ENCODE measurements at places on chromosomes 5 and 9.

DNA sequence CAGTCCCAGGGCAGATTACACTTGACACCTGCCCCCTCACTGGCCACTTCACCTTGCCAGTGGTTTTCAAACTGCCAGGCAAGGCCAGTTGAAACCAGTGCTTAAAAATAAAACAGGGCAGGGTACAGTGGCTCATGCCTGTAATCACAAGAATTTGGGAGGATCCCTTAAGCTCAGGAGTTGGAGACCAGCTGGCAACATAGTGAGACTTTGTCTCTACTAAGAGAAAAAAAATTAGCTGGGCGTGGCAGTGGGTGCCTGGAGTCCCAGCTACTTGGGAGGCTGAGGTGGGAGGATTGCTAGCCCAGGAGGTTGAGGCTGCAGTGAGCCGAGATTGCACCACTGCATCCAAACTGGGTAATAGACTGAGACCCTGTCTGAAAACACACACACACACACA is 58.1 kb downstream of the ROPN1L start:
- DNase-seq: no peak

DNA sequence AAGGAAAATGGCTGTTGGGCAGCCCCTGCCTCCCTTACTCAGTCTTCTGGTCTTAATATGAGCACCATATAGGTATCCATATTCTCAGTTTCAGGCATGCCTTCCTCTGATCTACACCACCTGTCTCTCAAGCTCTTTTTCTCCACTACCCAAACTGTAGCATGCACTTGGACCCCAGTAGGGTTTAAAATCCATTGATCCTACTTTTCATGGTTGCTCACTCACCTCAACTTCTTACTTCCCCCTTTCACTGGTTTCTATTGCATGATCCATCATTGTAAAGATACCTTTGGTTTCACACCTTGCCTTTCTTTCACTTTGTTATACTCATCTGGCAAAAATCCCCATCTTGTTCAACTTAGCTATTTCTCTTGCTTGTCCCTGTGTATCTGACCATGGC is 159.4 kb downstream of the KDM4C start:
- DNase-seq: no peak

GRCh38 chr5:641331-641765 is 29.2 kb downstream of the CEP72 start:
- DNase-seq: no peak

GRCh38 chr5:93653716-93654115 is 70.7 kb downstream of the NR2F1 start:
- no peak for DNase-seq

GRCh38 chr5:1058988-1059883 is 50.6 kb downstream of the NKD2 start:
- DNase-seq: no peak

DNA sequence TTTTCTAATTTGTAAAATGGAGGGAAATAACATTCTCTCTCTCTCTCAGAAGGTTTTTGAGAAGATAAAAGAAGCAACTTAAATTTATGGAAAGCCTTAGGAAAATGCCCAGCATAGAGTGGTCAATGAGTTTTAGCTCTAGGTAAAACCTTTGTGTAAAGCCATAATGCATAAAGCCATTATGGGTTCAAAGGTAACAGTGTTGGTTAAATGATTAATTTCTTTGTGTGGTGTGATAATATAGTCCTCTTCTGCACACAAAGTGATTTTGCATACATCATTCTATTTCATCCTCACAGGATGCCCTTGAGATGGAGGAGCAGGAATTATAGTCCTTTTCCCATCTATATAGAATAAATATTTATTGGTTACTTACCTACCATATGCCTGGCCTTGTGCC is 602.9 kb downstream of the CSNK1G3 start:
- no peak for DNase-seq

DNA sequence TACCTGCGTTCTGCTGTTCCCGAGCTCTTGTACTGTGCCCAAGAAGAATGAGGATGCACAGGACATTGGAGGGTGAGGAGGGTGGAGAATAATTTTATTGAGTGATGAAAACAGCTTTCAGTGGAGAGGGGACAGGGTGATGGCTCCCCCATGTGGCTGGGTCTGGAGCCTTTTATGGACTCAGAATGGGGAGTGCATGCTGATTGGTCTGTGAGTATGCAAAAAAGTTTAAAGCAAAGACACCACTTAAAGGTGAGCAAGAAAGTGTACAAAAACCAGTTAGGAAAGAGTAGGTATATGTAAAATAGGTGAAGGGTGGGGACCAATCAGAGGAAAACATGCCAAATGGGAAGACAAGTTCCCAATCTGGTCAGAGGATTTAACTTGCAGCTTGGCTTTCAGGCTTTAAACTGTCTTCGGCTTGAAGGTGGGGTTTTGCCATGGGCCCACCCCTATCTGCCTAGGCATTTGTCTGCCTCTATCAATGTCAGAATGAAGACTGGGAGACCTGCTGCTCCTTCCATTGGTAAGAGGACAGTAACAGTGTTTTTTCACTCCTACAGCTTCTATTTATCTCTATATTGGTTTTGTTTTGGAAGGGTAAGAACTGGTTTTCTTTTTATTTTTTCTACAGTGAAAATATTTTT is 118.0 kb upstream of the RAI14 start:
- DNase-seq: no peak

GRCh38 chr5:55577353-55578060 is 42.7 kb upstream of the PLPP1 start:
- DNase-seq: no peak

DNA sequence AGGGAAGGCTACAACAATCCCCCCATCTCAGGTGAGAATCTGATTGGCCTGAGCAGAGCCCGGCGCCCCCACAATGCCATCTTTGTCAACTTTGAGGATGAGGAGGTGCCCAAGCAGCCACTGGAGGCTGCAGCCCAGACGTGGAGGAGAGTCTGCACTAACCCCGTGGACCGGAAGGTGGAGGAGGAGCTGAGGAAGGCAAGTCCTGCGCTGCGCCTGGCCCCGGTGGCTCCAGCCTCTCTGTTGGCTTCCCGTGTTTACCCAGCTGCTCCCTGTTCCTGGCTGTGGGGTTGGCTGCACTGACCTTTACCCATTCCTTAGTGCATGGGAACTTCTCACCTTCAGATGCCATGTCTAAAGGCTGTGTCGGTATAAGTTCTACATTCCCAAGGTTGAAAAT is 11.0 kb upstream of the CEL start:
- no peak for DNase-seq

- DNase-seq: no peak
Measured at GRCh38 chr5:84113246-84114105, 271.2 kb downstream of the EDIL3 start.

GRCh38 chr5:160657622-160658458 is 194.2 kb downstream of the ATP10B start:
- DNase-seq: no peak

DNA sequence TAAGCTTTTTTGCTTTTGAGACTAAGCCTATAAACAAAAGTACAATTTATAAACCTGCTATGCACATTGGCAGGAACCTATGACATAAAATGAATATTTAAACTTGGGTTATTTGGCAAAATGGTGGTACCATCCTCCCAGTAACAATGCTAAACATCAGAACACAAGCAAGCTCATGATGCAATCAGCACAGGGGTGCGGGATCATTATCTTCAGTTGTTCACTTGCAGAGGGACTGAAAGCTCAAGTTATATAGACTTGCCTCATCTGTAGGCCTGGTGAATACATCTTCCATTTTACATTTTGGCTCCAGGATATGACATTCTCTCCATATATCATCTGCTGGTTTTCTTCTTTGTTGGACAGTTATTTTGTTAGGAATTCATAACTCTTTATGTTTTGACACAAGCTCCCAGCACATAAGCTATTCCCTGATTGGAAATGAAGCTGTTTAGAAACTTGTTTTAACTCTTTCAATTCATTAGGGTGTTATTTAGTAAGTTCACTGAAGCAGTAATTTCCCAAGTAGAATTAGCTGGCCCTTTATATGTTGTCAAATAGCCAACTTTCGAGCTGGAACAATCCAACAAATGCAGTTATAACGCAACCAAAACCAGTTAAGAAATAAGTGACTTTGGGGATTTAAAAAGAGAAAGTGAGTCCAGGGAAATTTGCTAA is 124.7 kb upstream of the LIFR start:
- DNase-seq: no peak

DNA sequence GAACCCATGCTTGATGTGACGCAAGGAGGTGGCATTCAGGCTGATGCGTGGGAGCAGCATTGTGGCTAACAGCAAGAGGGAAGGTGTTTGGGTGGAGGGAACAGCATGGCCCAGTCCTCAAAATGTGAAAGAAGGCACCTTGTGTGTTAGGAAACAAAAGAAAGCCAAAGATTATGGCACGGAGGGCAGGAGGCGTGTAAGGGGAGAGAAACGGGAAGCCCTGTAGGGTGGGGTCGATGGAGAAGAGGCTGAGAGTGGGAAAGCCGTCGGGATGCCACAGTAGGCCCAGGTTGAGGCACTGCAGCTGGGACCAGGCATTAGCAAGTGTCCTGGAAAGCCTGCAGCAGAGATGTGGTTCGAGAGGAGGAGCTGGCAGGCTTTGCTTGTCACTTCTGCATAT is 241.1 kb downstream of the GADD45G start:
- DNase-seq: no peak

GRCh38 chr9:74742191-74742790 is 145.4 kb downstream of the TRPM6 start:
- DNase-seq: no peak

DNA sequence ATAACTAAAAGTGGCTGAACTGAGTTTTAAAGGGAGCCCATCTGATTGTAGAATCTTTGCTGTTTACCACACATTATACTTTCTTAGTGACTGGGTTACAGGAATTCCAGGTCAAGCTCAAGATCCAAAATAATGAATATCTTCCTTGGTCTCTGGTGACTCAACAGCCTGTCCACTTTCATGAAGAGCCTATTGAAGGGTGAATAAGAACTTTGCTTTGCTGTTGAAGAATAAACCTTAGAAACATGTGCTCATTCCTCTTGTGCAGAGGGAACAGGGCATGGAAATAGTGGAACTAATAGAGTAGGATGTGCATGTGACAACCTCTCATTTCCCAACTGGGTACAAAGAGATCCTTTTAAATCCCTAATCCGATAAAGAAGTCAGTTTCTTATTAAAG is 21.4 kb downstream of the ALDH1A1 start:
- DNase-seq: no peak

DNA sequence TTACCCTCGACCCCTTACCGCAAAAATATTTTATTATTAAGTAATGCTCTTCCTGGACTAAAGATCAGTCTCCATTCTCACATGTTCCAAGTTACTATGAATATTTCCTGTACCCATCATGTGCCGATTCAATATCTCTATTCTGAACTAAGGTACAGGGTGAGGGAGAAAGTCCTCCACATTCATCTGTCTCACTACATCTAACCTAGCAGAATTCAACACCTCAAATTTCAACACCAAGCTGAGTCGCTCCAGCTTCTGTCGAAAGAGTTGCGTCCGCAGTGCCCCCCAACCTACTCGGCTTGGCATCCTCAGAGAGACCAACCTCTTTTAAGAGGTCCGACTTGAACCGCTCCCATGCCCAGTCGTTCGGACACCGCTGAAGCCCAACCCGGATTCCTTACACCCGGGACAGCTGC is 1.0 kb downstream of the CERT1 start:
- DNase-seq: peak; percentile 50

DNA sequence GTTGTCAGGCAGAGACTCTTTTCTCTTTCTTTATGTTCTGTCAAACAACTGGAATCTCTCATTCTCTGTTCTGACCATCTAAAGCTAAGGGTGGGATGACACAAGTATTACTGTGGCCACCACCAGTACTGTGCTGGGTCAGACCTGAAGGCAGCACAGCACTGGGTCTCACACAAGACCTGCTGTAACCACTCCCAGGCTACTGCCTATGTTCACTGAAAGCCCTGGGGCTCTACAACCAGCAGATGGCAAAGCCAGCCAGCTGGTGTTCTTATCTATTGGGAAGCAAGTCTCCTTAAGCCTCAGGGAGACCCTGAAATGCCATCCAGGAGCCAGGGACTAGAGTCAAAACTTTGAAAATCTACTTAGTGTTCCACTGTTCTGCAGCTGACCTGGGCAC is 189.5 kb downstream of the SLCO4C1 start:
- DNase-seq: no peak

DNA sequence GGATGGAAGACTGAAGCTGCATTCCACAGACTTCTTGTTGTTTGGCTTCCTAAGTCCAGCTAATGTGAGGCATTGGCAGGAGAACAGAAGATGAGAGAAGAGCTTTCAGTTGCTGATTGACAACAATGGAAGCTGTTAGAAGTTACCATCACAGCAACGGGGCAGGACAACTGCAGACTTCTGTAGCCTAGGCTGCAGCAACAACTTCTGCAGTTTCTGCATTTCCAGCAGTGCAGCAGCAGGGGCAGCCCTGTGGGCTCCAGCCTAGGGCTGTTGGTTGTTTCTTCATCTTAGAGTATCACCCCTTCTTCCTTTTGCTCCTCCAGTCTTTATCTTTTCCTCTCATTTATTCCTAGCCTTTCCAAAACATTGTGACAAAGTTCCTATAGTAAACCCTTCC is 528.8 kb upstream of the PTGER4 start:
- no peak for DNase-seq

DNA sequence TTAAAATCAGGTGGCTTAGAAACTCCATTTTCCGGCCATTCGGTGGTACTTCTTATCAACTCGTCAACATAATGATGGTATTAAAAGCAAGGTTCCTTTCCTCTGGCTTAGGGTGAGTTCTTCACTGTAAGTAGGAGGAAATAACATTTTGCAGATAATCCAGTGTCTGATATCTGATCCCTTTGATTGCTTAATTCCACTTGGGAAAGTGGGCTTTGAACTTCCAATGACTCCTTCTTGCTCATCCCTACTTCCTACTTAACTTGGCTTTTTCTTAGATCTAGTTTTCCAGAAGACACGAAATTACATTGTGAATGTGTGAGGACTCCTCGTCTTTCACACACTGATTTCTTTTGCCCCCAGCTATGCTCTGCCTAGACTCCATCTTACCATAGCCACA is 31.5 kb downstream of the DDX31 start:
- no peak for DNase-seq

DNA sequence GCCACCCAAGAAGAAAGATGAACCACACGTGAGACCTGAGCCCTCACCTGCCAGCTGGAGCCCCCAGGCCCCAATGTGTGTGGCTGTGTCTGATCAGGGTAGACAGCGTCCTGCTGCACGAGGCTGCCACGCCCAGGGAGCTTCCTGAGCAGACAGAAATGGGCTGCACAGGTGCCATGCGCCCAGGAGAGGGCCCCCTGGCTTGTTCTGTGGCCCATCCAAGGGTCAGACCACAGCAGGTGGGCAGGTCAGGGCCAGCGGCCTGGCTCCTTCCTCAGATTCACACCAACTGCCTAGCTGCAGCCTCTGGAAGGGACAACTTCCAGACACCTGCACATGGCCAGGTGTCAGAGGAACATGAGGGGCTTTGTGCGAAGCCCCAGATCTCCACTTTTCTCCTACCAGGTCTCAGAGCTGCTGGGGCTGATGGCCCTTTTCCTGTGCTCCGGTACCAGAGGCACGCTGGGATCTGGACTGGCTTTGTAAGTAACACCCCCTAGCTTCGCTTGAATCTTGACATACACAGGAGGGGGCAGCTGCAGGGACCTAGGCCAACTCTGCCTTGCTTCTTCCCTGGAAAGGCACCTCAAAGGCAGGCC is 10.8 kb downstream of the SARDH start:
- DNase-seq: no peak

- no peak for DNase-seq
Measured at GRCh38 chr5:135319458-135319857, 79.6 kb downstream of the MACROH2A1 start.

- DNase-seq: no peak
Measured at GRCh38 chr5:172140866-172141265, 47.2 kb downstream of the STK10 start.
